ENCODE measurements at places on chromosomes 6 and 20.

GRCh38 chr6:6315660-6316059, 4.8 kb downstream of the F13A1 start:
- no peak for DNase-seq

DNA sequence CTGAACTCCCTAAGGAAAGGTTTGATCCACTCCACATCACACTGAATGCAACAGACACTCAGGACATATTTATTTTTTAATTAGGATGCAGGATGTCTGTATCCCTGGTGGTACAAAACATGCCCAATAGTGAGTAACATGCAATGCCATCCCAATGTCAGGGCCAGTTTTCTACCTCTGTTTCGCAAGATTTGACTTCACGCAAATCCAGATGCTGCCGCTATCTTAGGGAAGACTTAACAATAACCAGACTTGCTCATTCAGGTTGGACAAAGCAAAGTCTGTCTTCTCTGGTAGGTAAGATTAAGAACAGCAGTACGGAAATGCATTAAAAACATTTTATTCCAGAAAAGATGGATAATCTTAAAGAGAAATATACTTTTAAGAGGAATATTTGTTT, 103.1 kb downstream of the TASP1 start:
- no peak for DNase-seq

- DNase-seq, result no peak
These were observed 77.4 kb upstream of the CD93 start for GRCh38 chr20:23163562-23163961.

DNA sequence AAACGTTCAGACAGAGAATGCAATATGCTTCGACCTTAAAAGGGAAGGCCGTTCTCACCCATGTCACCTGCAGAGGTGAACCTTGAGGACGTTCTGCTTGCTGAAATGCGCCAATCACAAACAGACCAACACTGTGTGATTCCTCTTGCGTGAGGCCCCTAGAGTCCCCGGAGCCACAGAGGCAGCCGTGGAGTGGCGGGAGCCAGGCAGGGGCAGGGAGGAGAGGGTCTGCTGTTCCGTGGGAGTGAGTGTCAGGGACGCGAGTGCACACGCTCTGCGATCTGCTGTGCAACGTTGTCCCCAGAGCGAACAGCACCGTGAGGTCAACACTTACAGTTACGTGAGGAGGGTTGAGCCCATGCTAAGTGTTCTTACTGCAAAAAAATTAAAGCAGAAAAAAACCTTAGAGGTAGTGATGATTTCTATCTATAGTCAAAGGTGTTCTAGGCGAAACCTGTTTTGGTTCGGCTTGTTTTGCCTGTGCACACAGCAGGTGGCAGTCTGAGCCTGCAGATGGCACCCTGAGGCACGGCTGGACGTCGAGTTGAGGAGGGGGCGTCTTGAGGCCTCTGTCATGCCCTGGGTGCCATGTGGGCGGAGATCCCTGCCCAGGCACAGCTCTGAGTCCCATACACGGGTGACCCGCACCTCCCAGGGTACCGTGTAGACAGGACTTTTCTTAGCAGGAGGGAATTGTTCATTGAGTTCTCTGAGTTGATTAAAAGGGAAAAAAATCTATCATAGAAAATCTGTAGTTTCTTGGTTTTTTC, 71.7 kb upstream of the FRMD1 start:
- no peak for DNase-seq

DNA sequence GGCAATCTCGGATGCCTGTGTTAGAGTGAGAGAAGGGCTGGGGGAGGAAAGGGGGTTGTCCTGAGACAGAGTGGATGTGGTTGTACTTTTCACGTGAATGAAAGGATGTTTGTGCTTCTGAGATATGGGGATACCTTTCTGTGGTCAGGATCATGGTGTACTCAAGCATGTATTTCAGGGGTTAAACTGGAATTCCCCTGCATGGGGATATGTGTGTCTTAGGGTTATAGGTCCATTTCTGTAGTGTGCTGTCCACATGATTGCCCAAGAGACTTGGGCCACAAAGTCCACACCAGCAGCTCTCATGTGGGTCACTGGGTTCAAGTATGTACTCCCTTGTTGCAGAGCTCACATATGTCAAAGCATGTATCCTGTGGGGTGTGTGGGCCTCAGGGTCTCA, 10.5 kb downstream of the SYNGAP1 start:
- no peak for DNase-seq

DNA sequence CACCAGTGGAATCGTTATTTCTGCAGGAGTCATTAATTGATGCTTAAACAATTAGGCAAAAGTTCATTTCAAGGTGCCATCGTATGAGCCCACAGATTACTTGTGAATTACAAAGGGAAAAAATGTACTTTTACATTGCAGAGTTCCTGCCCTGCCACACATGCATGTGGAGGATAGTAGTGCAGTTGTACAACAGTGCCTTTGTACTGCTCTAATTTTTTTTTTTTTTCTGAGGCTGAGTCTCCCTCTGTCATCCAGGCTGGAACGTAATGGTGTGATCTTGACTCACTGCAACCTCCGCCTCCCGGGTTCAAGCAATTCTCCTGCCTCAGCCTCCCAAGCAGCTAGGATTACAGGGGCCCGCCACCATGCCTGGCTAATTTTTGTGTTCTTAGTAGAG, 26.0 kb upstream of the SYNJ2 start:
- no peak for DNase-seq

Data from stimulated activated CD4-positive, alpha-beta T cell treated with anti-CD3 and anti-CD28 coated beads, Interleukin-15, amount 100 ng/mL, for 1 hour (primary cell).